ENCODE measurements at places on chromosomes 7 and 10.

- peak; percentile 82 for DNase-seq
Measured at GRCh38 chr10:3071405-3072198, 4.3 kb downstream of the PFKP start.

- DNase-seq: peak; percentile 54
Measured at GRCh38 chr10:102775935-102776669, 32.4 kb downstream of the WBP1L start.

DNA sequence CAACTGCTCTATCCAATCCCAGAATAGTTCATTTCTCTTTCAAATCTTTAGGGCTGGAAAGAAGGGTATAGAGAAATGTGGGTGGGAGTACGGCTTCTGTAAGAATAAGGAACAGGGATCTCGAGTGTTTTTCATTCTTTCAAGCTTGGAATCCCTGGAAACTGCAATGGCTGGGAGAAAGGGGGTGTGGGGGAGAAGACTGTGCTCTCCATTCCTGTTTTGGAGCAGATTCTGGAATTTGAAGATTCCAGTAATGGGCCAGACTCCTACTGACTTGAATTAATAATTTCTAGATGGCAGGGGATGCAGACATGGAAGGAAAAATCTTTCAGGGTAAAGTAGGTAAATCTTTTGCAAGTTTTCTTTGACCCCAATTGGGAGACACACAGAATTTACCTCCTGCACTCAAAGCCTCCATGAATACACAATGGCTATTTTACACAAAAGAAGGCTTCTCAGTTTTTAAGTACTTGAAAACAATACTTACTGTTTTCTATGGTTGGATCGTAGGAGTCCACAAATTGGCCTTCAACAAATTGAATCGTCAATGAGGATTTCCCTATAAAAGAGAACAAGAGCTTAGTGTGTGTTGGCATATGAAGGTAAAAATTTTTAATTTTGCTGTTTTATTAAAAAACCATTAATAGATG, 29.1 kb downstream of the RHEB start:
- no peak for DNase-seq

- peak; percentile 28 for DNase-seq
Measured at GRCh38 chr7:33107136-33108066, 1.8 kb downstream of the RP9 start.

DNA sequence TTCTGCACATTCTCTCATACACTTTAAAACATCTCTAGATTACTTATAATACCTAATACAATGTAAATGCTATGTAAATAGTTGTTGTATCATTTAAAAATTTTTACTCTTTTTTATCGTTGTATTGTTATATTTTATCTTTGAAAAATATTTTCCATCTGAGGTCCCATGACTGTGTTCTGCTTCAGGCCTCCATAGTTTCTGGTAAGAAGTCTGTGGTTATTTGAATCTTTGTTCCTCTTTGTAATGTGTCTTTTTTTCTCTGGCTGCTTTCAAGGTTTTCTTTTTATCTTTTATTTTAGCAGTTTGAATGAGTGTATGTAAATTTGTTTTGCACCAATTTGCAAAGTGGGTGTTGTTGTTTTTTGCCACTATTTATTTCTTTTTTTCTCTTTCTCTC, 263.1 kb downstream of the RPS24 start:
- DNase-seq: no peak
